Stimulated activated naive CD4-positive, alpha-beta T cell (primary cell): ENCODE measurements at places on chromosomes 2 and 18.

DNA sequence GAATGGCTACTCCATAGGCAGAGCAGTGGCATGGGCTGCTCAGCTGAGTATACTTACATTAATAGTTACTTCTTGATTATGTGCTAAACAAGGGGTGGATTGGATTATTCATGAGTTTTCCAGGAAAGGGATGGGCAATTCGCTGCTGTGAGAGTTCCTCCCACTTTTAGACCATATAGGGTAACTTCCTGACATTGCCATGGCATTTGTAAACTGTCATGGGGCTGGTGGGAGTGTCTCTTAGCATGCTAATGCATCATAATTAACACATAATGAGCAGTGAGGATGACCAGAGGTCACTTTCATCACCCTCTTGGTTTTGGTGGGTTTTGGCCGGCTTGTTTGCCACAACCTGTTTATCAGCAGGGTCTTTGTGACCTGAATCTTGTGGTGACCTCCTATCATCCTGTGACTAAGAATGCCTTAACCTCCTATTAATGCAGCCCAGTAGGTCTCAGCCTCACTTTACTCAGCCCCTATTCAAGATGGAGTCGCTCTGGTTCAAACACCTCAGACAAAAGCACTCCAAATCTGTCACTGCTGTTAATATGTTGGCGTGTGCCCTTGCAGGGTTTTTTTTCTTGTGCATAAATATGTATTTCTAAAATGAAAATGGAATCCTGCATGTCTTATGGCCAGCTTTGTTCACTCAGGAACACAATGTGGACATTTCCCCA, 56.0 kb downstream of the CYBRD1 start:
- no peak for DNase-seq

DNA sequence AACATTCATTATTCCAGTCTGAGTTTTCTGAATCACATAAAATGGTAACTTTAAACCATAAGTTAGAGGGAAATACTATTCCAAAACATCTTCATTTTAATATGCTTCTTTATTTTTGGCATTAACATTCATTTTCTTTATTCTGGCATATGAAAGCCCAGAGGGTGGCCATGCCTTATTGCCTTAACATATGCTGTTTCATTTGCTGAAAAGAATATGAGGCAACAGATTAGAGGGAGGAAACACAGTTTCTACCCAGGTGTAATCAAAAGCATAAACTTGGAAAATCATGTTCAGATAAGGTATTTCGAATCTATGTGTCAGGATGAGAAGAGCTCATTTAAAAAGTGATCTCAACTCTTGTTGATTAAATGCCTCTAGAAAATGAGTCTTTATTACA, 379.9 kb upstream of the DSEL start:
- no peak for DNase-seq

DNA sequence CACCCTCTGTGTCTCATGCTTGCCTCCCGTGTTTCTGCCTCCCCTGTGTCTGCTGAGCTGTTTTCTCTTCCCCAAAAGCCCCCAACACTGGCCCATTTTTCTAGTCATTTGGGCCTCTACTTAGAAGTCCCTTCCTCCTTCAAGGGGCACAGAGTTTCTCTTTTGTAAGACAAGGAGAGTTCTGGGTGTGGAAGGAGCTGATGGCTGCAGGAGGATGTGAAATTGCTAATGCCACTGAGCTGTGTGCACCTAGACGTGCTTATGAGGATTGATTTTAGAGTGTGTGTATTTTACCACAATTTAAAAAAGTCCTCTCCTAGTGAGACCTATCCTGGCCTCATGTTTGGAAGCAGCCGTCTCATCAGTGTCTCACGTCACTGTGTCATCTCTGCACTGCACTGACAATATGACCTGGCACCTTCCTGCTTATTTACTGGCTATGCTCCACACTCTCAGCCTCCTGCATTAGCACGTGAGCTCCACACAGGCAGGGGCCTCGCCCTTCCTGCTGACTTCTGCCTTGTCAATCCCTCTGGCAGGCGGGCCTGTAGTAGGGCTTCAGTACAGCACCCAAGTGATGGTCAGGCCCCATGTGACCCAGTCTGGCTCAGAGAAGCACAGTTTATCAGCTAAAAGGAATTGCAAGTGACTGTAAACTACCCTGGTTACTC, 8.0 kb upstream of the MBP start:
- DNase-seq, result peak; percentile 67

DNA sequence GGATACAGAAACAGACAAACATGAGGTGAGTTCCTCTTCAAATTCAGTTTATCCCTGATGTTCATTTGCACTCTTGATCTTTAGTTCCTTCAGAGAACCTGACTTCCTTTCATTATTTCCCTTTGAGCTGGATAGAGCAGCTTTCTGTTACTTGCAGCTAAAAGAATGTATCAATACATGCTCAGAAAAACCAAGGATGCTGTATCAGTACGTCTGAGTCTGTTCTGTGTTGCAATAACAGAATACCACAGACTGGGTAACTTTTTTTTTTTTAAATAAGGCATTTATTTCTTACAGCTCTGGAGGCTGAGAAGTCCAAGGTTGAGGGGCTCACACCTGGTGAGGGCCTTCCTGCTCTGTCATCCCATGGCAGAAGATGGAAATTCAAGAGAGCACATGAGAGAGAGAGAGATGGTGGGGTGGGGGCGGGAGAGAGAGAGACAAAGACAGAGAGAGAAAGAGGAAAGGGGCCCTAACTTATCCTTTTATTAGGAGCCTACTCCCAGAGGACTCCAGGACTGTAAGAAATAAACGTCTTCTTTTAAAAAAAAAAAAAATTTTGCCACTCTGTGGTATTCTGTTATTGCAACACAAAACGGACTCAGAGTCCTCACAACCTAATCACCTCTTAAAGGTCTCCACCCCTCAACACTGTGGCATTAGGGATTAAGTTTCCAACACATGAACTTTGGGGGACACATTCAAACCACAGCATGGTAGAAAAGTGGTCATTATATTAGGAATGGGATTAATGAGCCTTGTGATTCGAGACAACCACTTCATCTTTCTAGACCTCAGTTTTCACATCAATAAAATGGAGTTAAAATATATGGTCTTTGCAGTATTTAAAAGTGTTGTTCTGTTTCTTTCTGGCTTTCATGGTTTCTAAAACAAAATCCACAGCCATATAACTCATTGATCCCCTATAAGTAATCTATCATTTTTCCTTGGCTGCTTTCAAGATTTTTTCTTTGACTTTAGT, 18.4 kb upstream of the SELENOI start:
- DNase-seq, result no peak

- no peak for DNase-seq
These were observed 86.3 kb upstream of the EFEMP1 start for GRCh38 chr2:56009758-56010458.

GRCh38 chr2:216761133-216761532, 65.8 kb upstream of the IGFBP5 start:
- no peak for DNase-seq

- DNase-seq, result no peak
These were observed 473.4 kb upstream of the UBE2E3 start for GRCh38 chr2:180507028-180507427.

GRCh38 chr2:208358758-208359631, 47.6 kb upstream of the PTH2R start:
- DNase-seq, result no peak

GRCh38 chr2:170971071-170971470, 42.0 kb downstream of the GORASP2 start:
- DNase-seq, result no peak

- DNase-seq, result no peak
These were observed 153.1 kb upstream of the SLC14A2 start for GRCh38 chr18:45462179-45462578.

GRCh38 chr2:65367524-65367923, 64.9 kb downstream of the SPRED2 start:
- DNase-seq, result no peak

DNA sequence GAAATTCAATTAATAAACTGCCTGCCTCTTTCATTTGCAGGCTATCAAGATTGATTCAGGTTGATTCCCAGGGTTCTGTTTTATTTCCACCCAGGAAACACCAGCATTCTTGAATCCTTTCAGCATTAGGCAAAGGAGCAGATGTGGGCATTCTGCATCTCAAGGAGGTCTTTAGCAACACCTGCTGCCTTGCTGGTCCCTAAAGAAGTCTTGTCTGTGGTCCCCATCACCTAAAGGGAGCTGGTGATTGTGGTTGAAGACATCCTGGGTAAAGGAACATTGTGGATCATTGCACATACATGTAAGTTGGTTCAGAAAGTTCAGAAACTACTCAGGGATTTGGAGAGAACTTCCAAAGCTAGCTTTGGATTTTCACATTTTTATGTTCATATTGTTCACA, 78.3 kb downstream of the EVA1A start:
- DNase-seq, result no peak

GRCh38 chr2:129793431-129793902, 186.0 kb upstream of the RAB6C start:
- DNase-seq, result no peak

- DNase-seq, result no peak
These were observed 426.5 kb downstream of the TMX3 start for GRCh38 chr18:68288408-68288807.

GRCh38 chr2:104888489-104889258, 34.8 kb downstream of the POU3F3 start:
- no peak for DNase-seq

DNA sequence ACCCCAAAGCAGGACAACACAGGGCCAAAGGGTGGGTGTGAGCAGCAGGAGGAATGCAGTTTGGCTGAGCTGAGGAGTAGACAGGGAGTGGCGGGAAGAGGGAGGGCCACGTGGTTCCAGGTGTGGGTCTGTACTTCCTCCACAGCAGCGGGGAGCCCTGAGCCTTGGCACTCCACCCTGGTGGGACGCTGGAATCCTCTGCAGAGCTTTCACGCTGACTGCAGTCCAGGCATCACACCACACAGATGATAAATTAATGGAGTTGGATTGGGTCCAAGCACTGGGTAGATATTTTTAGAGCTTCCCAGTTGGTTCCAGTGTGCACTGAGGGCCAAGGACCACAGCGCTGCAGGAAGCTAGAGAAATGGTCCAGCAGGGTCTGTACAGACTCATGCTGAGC, 67.0 kb upstream of the TMEM200C start:
- DNase-seq, result no peak

GRCh38 chr2:76752506-76752905, 769.7 kb downstream of the LRRTM4 start:
- DNase-seq, result no peak

- DNase-seq, result no peak
These were observed 44.9 kb upstream of the TAF4B start for GRCh38 chr18:26181343-26181826.

GRCh38 chr18:9366126-9366714, 31.6 kb downstream of the TWSG1 start:
- no peak for DNase-seq

- DNase-seq, result no peak
These were observed 48.4 kb downstream of the ATP8B1 start for GRCh38 chr18:57754577-57755338.

- DNase-seq, result no peak
These were observed 48.2 kb upstream of the GPC1 start for GRCh38 chr2:240387325-240387668.

GRCh38 chr2:7609974-7610373, 692.8 kb downstream of the RNF144A start:
- DNase-seq, result no peak

DNA sequence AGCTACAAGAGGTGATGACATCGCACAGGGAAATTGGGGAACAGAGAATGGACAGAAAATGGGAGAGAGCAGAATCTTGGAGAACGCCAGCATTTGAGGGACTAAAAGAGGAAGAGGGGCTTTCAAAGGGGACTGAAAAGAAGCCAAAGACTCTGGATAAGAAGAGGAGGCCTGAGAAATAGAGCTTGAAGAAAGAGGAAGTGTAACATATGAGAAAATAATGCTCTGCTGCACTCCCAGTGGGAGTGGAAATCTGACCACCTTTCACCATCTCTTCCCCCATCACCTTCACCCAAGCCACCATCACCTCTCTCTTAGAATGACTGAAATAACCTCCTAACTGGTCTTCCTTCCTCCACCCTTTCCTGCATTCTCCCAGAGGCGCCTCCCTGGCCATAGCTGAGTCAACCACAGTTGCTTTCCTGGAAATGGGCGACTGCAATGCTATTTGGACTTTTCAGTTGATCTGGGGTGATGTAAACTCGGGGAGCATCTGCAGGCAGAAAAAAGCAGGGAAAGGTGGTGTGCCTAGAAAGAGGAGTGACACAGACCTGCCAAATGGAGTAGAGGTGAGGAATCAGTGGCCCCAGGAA, 16.8 kb downstream of the CXCR1 start:
- DNase-seq, result no peak

DNA sequence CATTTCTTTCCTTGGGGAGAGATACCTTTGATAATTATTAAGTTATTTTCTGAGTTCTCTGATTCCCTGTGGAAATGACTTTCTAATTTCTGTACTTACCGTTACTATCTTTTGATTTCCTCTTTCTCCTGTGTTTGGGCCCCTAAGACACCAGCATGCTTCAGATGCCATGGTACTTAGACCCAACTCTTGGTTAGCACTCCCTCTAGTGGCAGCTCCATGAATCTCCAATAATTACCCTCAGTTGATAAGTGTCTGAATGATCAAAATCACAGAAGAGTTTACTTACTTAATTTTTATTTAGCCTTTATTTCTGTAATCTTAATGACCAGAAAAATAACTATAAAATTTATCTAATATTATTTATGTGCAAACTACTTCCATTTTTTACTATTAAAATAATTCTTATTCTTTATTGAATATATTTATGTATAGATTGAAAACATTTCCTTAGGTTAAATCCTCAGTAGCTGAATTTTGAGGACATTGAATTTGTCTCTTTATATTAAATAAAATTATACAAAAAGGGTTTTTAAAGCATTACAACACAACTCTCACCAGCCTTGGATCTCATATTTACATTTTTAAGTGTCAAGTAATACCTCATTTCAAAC, 300.4 kb downstream of the KCNS3 start:
- no peak for DNase-seq

DNA sequence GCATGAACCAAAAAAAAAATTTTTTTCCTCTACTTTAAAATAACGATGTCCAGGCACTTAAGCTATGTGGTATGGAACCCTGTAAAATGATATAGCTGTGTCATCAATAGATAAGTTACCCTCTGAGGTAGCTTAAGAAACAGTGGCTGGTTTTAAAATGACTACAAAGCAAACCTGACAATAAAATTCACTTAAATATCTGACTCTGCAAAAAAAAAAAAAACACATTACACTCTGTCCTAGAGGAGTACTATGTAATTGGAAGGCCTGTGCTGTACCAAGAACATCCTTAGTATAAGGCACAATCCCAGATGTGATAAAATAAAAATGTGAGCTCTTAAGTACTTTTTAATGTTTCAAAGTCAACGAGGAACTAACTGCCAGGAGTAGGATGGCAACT, 322.4 kb downstream of the ALK start:
- no peak for DNase-seq

GRCh38 chr18:60936101-60936500, 397.1 kb upstream of the CDH20 start:
- no peak for DNase-seq

GRCh38 chr18:34707670-34708069, 2.4 kb upstream of the DTNA start:
- no peak for DNase-seq

- no peak for DNase-seq
These were observed 7.7 kb upstream of the AMMECR1L start for GRCh38 chr2:127893494-127893893.
